IPS DF 19.7 (cell line): ENCODE measurements at places on chromosomes 7 and 10.

DNA sequence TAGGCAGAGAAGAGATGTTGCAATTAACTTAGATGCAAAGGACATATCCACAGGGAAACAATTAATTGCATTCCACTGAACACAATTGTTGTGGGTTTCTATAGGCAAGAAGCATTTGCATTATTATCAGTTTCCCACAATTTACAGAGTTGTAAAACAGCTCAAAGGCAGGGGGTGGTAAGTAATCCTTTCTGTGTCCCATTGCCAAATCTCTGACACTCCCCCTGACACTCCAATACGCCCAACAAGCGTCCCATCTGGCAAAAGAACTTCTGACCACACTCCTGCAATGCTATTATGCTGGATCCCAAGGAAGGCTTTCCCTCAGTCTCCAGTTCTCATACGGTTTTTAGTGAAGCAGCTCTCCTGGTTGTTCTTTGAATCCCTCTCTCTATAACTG lies 179.8 kb downstream of the CXCL12 start:
- no peak for DNase-seq

GRCh38 chr7:91999631-92000565 lies 59.2 kb downstream of the AKAP9 start:
- no peak for DNase-seq

- no peak for DNase-seq
These were observed 216.8 kb upstream of the AKR1E2 start for GRCh38 chr10:4609251-4609650.

GRCh38 chr10:118590334-118590733 lies 5.1 kb downstream of the PRLHR start:
- DNase-seq: no peak

DNA sequence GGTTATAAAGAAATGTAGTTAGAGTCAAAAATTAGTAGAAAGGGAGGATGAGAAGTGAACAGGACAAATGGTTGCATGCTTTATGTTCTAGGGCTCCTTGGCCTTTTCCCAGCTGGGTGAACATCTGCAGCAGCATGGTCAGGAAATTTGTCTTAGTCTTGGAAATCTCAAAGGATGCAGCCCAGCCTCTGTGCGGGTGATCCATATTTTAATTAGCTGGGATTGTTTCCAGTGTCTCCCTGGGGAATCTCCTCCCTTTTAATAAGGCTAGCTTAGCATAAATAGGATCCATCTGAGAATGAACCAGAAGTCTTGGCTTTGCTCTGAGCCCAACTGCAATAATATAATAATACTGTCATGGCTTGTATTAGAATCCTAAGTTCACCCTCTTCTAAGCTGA lies 198.3 kb downstream of the PRKG1 start:
- DNase-seq: no peak

GRCh38 chr7:131506597-131506996 lies 49.8 kb downstream of the PODXL start:
- no peak for DNase-seq

DNA sequence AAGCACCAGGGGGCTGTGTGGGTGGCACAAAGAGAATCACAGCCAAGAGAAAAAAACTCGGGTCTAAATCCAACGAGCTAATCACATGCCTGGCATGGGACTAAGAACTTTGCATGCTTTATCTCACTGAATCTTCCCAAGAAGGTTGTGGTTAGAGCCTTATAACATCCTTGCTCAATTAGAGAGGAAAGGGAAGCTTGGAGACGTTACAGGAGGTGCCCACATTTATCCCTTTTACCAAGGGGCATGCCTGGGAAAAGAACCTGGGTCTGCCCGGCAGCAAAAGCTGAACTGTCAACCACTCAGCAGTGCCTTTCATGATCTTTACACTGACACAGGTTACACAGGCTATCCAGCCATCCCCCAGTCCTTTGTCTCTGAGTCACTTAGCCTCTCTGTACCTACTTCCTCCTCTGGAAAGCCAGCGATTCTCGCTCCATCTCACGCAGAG lies 190.1 kb downstream of the PRPF18 start:
- no peak for DNase-seq

GRCh38 chr7:128904381-128905197 lies 5.9 kb downstream of the KCP start:
- DNase-seq: no peak

DNA sequence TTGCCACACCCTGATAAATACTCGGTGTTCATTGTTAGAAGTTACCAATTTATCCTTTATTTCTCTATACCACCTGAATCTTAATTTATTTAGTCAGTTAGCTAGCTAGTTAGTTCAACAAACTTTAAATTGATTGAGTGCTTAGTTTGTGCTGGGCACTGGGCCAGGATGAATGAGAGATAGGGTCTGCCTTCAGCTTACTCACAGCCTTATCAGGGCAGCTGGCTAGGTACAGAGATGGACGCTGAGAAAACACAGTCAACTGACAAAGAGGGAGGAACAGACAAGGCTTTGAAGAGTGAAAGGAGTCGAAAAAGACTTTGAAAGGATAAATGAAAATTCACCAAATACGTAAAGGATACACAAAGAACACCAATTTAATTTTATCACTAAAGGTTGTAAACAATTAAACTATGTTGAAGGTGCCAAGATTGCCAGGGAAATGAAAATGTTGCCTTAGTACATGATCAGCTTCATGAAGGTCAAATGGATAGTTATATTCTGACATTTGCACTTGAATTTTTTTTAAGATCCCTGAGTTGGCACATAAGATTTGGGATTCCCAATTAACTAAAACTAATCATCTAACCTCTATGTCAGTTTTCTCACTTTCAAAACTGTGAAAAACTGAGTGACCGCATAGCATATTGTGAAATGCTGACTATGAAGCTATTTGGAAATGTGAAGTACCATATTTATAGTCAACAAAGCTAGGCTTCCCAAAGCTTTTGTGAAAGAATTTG lies 2.1 kb downstream of the CAV2 start:
- no peak for DNase-seq

GRCh38 chr10:58275261-58275660 lies 6.3 kb downstream of the CISD1 start:
- no peak for DNase-seq

DNA sequence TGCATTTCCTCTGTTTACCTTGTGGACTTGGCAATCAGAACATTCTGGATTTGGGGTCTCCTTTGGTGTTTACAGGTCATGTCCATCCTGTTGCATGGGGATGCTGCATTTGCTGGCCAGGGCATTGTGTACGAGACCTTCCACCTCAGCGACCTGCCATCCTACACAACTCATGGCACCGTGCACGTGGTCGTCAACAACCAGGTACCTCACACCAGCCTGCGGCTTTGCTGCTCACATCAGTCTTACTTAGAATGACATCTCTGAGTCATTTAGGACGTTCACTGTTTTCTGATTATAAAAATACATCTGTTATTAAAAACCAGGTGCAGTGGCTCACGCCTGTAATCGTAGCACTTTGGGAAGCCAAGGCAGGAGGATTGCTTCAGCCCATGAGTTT lies 67.0 kb upstream of the ZMIZ2 start:
- DNase-seq: no peak
